Activated CD4-positive, alpha-beta memory T cell treated with anti-CD3 and anti-CD28 coated beads, Interleukin-2, amount 10 ng/mL, durations not matched to agents 7 days and 5 days (primary cell): ENCODE measurements at places on chromosomes 2 and 18.

GRCh38 chr18:50042611-50043010 is 152.3 kb downstream of the MYO5B start:
- no peak for DNase-seq

GRCh38 chr2:182870227-182870626 is 3.8 kb upstream of the FRZB start:
- no peak for DNase-seq

GRCh38 chr18:62862466-62862865 is 147.1 kb downstream of the PHLPP1 start:
- DNase-seq: no peak

- DNase-seq: no peak
These were observed 324.3 kb upstream of the PKDCC start for GRCh38 chr2:41723526-41723925.

- no peak for DNase-seq
These were observed 41.6 kb downstream of the TRAF3IP1 start for GRCh38 chr2:238361877-238362276.

DNA sequence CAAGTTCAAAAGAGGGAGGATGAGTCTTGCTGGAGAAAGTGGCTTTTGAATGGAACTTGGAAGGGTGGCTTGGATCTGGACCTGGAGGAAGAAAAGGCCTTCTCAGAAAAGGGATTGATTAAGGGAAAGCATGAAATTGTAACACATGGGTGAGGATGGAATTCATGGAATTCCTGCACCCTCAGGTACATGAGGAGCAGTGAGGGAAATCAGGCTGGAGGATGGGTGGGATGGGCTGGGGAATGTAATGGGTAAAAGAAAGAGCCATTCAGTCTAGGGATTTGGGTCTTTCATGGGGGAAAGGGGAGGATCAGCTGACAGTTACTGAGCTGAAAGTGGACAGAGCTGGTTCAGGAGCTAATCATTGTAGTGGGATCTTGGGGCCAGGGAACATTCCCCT is 51.2 kb upstream of the HAAO start:
- no peak for DNase-seq

- no peak for DNase-seq
These were observed 114.3 kb downstream of the C1D start for GRCh38 chr2:67948506-67948905.

GRCh38 chr18:48453330-48454066 is 44.3 kb upstream of the ZBTB7C start:
- DNase-seq: no peak

- no peak for DNase-seq
These were observed 235.6 kb upstream of the EPHA4 start for GRCh38 chr2:221807706-221808105.

DNA sequence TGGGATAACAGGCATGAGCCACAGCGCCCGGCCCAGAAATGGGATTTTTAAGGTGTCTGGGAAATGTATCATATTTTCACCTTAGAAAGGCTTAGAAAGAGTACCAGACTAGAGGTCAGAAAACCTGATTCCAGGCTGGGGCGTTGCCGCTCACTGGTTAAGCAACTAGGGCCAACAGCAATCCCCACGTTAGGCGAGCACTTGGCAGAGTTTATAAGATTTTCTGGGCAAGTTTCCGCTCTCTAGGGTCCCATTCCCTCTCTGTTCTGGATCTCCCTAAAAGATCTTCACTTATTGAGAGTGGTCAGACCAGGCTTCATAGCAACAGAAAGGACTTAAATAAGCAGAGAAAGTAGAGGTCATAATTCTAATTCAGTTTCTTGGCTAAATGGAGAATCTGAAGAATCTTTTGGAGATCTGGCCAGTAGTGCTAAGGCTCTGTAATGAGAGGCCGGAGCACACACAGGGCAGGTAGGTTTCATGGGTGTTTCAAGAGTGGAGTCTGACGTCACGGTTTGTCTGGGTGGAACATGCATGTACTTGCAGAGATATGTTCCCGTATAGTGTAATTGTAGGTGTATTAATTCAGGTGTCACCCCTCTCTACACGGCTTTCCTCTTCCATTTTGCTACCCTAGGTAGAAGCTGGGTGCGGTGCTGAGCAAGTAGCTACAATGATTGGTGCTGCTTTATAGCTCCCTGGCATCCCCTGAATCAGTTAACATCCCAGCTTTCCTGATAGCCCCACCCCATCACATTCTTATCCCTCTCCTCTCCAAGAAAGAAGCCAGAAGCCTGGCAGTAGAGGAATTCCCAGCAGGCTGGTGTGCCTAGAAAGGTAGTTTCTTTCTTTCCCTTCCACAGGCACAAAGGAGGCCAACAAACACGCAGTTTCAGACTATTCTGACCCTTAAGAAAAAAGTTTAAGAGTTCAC is 4.4 kb upstream of the SMAD7 start:
- DNase-seq: no peak

GRCh38 chr2:105617631-105618350 is 126.9 kb upstream of the NCK2 start:
- DNase-seq: no peak

GRCh38 chr2:149561309-149561926 is 26.2 kb downstream of the MMADHC start:
- no peak for DNase-seq

GRCh38 chr2:168802859-168803725 is 655 bp downstream of the NOSTRIN start:
- DNase-seq: no peak

- DNase-seq: no peak
These were observed 14.3 kb downstream of the C2orf76 start for GRCh38 chr2:119352357-119352756.

- DNase-seq: no peak
These were observed 153.8 kb downstream of the AFF3 start for GRCh38 chr2:99988599-99988998.
